Lung microvascular endothelial cell (primary cell): ENCODE measurements at places on chromosomes 7 and 10.
A peak's percentile ranks its signal among the peaks of the same experiment; 100 is the strongest.

DNA sequence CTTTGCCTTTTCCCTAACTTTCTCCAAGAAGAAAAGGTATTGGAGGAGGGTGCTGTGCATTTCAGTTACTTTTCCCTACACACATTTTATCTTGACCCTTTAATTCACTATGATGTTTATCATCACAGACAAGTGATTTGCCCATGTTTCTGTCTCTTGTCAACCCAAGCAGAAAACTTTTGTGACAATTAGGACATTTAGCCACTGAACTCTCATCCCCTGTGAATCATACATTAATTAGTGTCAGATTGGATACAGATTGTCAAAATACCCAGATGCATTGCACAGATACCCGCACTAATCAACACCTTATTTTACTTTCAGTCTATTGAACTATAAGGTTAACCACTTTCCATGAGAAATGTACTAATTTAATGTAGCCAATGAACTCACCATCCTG is 912.9 kb downstream of the SORCS1 start:
- no peak for DNase-seq

- DNase-seq = no peak
Measured at GRCh38 chr7:20241911-20242261, 24.7 kb upstream of the MACC1 start.

DNA sequence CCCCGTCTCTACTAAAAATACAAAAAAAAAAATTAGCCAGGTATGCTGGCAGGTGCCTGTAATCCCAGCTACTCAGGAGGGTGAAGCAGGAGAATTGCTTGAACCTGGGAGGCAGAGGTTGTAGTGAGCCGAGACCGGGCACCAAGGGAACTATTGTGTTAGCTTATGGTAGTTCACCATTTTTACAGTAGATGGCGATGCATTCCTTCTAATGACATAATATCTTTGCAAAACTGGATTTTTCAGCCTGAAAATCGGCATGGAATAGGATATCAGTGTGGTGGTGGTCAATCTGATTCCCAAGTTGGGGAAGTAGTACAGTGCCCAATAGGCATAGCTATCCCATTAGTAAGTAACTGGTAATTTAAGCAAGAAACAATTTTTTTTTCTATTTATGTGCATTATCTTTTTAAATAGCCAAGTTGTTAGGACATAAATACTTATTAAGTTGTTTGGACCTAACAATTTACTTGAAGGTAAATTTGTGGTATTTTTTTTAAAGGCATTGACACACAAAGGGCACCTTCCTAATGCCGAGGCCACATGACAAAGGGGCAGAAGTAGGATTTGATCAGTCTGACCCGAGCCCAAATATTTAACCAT is 17.6 kb upstream of the IMPDH1 start:
- peak; percentile 73 for DNase-seq

DNA sequence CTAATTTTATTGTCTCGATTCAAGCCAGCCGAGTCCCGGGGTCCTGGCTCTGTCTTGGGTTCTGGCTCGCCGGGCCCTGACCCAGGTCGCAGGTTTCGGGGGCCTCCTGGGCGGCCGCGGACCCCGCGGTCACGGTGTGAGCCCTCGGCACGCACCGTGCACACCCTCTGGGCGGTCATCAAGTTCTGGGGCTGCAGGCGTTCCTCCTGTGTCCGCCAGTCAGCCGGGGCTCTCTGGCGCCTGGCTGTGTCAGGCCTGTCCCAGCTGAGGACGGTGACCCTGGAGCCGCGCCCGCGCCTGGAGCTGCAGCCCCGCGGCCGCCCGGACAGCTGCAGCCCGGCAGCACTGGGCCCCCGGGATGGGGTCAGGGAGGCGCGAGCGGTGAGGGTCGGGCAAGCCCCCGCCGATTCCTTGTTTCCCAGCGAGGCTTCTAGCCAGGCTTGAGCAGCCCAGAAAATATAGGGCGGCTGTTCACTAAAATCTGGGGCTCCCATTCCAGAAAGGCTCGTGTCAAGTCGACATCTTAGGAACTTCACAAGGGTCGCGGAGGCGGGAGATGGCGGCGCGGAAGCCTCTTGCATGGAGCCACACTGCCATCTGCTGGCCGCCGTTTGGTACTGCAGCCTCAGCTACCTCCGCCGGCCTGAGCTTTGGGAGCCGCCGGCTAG is 4.2 kb upstream of the HOXA7 start:
- peak; percentile 90 for DNase-seq

- peak; percentile 53 for DNase-seq
Measured at GRCh38 chr7:22601812-22602565, 102.0 kb upstream of the STEAP1B start.

GRCh38 chr7:21448974-21449373 is 21.1 kb downstream of the SP4 start:
- DNase-seq = no peak
